ENCODE measurements at places on chromosomes 2 and 18.

DNA sequence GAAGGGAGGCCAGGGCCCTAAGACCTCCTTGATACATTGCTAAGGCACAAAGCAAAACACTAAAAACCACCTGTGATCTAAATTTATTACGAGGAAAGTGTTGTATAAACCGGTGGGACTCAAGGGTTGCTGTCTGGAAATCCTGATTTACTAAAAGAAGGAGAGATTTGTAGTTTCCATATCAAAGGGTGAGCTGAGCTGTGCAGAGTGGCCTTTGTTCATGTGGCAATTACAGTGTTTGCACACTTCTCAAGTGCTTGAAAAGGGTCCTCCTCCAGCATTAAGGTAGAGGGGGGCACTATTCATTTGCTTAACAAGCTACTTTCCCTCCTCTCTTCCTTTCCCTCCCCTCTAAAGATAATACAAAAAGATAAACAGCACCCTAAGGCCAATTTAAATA is 30.5 kb upstream of the ITGA4 start:
- no peak for DNase-seq

DNA sequence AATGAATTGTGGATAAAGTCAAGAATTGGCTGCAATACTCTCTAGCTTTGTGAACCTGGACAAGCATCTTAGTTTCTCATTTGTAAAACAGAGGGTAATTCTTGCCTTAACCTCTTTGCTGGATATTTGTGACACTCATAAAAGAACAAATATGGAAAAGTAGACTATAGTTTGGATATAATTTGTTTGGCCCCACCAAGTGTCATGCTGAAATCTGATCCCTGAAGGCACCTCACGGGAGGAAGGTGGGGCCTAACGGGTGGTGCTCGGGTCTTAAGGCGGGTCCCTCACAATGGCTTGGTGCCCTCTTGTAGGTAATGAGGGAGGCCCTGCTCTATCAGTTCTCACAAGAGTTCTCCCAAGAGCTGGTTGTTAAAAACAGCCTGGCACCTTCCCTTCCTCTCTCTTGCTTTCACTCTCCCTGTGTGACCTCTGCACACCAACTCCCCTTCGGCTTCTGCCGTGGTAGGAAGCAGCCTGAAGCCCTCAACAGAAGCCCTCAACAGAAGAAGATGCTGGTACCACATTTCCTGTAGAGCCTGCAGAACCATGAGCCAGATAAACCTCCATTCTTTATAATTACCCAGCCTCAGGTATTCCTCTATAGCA is 37.4 kb downstream of the ARL4C start:
- no peak for DNase-seq

GRCh38 chr2:35538796-35539195 is 816.8 kb upstream of the CRIM1 start:
- DNase-seq, result no peak

DNA sequence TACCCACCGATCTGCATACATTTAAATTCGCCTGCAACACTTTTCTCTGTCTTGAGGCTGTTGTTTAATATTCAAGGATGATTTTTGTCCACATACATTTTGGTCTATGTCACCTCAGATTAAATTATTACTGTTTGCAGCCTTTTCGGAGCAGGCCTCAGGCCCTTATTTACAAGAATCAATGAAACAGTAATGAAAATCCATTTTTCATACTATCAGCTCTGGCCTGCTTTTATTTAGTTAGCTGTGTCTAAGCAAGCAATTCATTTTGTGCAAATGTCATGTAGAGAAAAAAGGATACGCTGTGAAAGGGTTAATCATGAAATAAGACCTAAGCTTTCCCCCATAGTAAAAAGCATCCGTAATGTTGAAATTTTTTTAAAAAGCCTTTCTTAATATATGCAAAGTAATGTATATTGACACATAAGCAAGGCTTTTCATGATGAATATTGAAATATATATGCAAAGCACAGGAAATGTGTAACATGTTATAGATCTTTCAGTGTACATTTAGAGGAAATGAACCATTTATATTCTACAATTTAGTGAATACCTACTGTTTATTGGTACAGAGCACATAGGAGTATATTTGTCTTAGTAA is 1135.3 kb upstream of the ZEB2 start:
- no peak for DNase-seq

GRCh38 chr2:239770246-239770639 is 254.9 kb downstream of the NDUFA10 start:
- DNase-seq, result no peak

GRCh38 chr18:23438608-23439366 is 14.3 kb upstream of the RIOK3 start:
- DNase-seq, result no peak

DNA sequence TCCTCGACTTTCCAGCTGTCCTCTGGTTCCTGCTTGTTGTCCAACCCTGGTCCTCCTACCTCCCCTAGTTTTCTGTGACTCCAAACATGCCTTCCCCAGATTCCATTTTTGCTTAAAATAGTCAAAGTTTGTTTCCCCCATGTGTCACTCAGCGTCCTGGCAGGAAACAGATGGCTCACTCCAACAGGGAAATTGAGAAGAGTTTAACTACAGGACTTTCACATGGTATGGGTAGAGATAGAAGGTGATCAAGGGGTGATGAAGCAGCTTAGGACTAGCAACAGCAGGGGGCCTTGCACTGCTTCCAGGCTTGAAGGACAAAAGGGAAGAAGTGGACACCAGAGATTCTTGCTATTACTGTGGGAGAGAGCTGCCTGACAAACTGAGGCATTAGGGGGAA is 6.1 kb upstream of the CUL3 start:
- DNase-seq, result no peak

DNA sequence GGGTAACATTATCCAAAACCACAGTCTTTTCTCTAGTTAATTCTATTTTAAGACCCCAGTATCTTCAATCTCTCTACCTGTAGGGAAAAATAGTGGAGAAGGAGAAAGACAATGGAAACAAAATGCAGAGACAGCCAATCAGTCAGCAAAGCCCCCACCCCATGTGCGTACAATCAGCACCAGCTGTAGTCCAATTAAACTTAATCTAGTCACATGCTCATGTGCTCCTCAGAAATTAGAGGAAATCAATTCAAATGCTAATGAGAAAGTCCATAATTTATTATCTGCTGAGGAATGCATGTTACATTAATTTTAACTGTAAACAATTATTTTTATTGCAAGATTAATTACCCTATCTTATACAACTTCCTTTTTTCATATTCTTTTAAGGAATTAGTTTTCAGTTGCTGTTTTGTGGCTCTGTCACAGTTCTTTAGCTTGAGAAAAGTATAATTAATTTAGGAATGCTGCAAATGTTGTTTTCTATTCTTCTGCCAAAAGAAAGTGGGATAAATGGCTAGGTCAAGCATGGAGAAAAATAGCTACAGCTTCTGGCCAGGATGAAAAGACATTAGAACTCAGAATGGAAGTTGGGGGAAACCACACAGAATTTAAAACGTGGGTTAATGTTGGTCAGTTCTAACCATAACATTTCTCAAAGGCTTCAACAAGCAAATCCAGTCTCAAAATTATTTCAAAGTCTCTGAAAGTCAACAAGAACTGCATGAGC is 232.4 kb upstream of the HNRNPA3 start:
- no peak for DNase-seq

- no peak for DNase-seq
Observed at GRCh38 chr2:24512404-24512803, 21.4 kb downstream of the NCOA1 start.

GRCh38 chr2:182142062-182142461 is 156.4 kb downstream of the PPP1R1C start:
- DNase-seq, result no peak

- no peak for DNase-seq
Observed at GRCh38 chr2:60819155-60819862, 62.1 kb upstream of the REL start.

GRCh38 chr2:39017334-39017733 is 103.5 kb downstream of the SOS1 start:
- no peak for DNase-seq

GRCh38 chr2:100018341-100019193 is 123.8 kb downstream of the AFF3 start:
- DNase-seq, result no peak

DNA sequence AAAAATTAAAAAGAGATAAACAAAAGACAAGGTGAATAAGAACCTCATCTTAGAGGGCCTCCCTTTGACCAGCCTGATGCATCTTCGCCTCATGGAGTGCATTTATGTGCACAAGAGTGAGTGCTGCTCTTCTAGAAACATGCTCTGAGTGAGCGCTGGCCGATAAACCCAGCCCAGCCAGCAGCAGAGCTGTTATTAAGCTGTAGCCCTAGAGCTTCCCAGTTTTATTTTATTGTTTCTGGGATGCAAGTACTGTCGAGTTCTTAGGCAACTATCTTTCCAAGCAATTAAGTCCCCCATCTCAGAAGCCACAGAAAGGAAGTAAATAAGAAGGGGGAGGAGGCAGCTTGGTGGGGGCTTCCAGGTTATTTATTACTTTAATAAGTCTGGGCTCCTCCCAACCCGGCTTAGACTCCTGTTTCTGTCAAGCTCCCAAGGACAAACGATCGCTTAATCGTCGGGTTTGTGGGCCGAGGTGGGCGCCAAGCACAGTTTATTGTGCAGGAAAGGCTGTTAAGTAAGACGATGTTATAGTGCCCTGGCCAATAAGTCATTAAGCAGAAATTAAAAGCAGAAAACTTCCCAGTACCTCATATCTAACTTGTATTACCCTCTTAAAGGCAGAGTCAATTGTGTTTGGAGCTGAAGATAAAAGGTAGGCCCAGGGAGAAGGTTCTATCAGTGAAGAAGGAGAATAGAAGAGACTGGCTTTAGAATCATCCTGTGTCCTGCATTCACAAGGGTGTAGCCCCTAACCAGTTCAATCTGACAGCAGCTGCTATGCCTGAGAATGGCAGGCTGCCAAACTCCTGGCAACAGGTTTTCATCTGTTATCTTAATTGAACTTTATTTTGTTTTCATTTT is 176.3 kb downstream of the PIK3C3 start:
- DNase-seq, result no peak

DNA sequence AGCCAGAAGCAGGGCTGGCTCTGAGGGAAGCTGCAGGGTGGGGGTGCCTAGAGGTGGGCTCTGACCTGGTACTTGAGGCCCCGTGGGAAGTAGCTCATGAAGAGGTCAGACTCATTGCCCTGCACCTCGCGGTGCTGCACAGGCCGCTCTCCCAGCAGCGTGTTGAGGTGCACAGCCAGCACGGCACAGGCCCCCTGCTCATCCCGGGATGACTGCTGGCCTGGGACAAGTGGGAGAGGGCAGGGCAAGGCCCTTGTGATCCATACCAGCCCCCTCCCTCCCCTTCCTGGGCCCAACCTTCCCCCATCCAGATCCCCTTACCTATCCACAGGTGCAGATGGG is 8.7 kb downstream of the CAPG start:
- DNase-seq, result no peak

DNA sequence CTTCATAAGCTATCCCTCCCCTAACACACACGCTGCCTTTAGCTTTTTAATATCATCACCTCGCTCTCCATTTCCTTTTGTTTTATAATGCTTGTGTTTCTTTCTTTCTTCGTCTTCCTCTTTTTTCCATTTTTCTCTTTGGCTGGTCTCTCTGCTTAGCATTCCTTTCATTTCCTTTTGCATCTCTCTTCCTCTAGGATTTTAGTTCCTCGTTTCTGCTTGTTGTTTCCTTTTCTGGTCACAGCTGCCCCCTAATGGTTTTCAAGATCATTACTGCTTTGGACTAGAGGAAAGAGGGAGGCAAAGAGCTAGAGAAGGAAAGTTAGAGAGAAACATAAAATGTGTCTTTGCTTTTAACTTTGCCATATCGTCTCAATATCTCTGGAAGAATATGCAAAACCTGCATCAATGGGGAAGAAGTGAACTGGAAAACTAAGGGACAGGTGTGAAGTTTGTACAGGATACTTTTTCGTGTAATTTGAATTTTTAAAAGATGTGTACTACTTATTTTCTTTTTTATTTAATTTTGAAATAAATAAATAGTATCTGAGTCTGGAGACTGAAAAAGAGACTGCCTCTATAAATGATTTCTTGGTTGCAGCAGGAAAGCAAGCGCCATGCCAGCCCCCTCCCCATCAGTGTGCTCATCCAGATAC is 6.3 kb upstream of the NRP2 start:
- DNase-seq, result no peak

DNA sequence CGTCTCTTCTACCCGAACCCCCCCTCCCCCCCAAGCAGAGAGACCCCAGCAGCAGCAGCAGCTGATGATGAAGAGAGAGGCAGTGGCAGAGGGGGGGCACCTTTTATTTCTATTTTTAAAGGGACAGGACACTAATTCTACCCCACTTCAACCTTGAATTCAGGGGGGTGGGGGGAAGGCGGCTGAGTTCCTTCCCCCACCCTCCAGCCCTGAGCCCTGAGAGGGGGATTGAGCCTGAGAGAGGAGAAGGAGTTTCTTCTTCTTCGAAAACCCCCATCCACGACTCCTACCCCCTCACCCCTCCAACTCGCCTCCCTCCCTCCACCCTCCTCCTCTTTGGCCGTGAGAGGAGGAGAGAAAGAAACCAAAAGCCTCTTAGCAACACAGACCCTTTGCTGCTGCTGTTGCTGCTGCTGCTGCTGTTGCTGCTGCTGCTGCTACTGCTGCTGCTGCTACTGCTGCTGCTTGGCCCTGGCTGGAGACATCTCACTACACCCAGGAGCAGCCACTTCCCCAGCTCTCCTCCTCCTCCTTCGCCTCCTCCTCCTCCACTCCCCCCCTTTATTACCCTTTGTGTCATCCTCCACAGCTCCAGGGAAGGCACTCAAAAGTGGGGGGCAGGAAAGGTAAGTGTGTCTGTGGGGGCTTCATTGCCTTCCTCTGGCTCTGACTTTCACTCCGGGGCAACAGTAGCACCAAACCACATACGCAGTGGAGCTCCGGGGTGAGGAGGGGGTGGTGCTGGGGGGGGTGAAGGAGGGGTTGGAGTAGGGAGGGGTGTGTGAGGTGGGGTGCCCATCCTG is at the start of gene MBD5:
Gene MBD5, plus strand, starts transcription at position 33 of the 803 bp plus-strand sequence.
- no peak for DNase-seq

- no peak for DNase-seq
Observed at GRCh38 chr2:191983186-191983585, 136.3 kb upstream of the CAVIN2 start.

GRCh38 chr2:81260320-81260719 is 955.8 kb upstream of the LRRTM1 start:
- peak; percentile 16 for DNase-seq

GRCh38 chr2:32963941-32964340 is 17.2 kb downstream of the LTBP1 start:
- no peak for DNase-seq

DNA sequence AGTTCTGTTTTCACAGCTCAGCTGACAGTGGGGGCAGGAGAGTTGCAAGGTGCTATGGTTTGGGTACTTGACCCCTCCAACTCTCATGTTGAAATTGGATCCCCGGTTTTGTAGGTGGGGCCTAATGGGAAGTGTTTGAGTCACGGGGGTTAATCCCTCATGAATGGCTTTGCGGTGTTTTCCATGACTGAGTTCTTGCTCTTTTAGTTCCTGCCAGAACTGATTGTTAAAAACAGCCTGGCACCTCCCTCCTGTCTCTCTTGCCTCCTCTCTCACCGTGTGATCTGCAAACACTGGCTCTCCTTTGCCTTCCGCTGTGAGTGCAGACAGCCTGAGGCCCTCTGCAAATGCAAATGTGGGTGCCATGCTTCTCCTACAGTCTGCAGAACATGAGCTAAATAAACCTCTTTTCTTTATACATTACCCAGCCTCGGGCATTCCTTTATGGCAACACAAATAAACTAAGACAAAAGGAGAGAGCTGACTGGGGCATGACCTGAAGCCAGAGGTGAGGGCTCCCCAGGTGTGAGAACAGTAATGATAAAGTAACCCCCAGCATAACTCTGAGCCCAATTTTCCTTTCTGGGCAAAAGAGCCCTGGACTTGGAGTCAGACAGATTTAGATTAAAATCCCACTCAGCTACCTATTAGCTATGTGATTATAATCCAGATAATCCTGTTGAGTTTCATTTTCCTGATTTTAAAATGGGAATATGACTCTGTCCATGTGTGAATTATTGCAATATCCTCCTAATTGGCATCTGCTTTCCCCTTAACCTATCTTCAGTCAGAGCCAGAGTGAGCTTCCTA is 64.9 kb upstream of the CAPN13 start:
- peak; percentile 81 for DNase-seq

Data from epithelial cell of prostate (primary cell).